ENCODE measurements at places on chromosomes 7 and 10.
A peak's percentile ranks its signal among the peaks of the same experiment; 100 is the strongest.

DNA sequence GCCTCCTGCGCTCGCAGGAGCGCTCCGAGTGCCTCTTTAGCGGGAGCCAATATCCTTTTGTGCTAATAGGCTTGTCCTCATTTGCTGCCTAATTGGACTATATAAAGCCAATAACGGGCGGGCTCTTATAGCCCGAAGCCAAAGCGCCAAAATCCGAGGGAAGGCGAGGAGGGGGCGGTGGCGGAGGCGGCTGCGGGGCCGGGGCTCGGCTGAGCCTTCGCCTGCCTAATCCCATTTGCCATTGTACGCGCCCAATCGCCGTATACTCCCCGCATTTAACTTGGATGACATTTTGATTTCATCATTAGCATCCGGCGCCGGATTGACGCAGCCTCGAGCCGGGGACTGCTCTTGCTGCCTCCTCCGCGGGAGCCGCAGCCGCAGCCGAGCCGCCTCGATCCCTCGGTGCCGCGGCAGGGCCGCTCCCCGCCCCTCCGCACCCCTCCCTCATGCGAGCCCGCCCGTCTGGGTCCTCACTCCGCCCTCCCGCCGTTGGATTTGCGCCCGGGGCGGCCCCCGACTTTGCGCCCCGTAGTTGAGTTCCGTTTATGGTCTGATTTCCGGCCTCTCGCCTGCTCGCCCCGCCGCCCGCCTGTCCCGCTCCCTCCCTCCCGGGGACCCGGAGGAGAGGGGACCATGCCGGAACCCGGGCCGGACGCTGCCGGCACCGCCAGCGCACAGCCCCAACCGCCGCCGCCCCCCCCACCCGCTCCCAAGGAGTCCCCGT lies at the start of gene HMX3:
TSS of gene HMX3 (plus strand) at position 556 of the 727 bp plus-strand sequence. CDS start at position 637, 81 bp downstream.
- peak; percentile 23 for DNase-seq

- no peak for DNase-seq
Measured at GRCh38 chr7:1666823-1667565, 3.1 kb upstream of the ELFN1 start.

GRCh38 chr7:72321081-72321480 lies 91.1 kb downstream of the CALN1 start:
- no peak for DNase-seq

GRCh38 chr10:112847778-112848177 lies 102.3 kb upstream of the TCF7L2 start:
- DNase-seq, result no peak

All from NCI-H2171 (cell line).